Activated gamma-delta T cell (primary cell): ENCODE measurements at places on chromosomes 3 and 15.

DNA sequence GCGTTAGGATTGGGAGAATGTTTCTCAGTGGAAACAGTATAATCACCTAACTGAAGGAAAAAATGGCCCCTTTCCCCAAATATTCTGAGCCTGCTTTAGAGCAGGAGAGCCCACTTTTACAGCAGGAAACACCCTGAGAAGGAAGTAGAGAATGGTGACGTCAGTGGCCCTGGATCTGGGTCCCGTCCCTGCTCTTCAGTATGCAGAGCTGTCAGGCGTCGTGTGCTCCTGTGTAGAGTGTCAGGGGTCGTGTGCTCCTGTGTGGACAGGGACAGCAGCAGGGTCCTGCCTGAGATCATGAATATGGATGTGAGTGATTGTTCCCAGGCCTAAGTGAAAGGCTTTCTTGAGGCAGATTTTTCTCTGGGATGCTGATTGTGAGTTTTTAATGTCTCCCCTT, 45.2 kb downstream of the CGNL1 start:
- DNase-seq = no peak

DNA sequence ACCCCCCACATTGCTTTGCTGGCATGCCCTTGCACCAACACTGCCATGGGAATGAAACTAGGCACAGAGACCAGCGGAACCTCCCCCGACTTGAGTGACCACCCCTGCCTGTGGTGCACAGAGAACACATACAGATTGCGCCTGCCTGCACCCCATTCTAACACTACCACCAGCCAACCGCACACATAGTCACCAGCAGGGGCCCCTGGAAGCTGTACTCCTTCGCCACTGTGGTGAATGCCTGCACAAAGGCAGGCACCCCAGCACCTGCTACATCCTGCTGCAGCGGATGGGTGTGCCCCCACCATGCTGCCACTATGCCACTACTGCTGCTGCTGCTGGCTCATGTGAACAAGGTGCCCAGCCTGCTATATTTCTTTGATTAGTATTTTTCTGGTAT, 27.4 kb upstream of the DNAAF4 start:
- DNase-seq = no peak

GRCh38 chr15:70054366-70054765, 43.4 kb downstream of the TLE3 start:
- DNase-seq = no peak

DNA sequence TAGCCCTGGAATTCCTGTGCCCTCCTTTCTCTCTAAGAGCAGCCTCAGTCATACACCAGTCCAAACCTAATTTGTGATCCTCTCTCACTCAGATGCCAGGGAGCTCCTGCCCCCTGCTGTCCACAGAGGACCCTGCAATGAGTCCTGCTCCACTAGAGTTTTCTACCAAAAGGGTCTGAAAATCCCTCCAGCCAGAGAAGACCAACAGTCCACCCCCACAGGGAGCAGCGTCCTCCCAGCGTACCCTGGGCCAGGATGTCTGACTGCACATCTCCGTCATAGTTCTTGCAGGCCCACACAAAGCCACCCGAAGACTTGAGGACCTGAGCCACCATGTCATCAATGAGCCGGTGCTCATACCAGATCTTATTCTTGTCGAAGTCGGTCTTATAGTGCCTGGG, 15.4 kb downstream of the IDH2 start:
- no peak for DNase-seq

GRCh38 chr15:35102186-35102585, 17.1 kb upstream of the NANOGP8 start:
- no peak for DNase-seq

GRCh38 chr15:67838789-67839332, 984 bp downstream of the RNU6-1 start:
- DNase-seq = no peak

DNA sequence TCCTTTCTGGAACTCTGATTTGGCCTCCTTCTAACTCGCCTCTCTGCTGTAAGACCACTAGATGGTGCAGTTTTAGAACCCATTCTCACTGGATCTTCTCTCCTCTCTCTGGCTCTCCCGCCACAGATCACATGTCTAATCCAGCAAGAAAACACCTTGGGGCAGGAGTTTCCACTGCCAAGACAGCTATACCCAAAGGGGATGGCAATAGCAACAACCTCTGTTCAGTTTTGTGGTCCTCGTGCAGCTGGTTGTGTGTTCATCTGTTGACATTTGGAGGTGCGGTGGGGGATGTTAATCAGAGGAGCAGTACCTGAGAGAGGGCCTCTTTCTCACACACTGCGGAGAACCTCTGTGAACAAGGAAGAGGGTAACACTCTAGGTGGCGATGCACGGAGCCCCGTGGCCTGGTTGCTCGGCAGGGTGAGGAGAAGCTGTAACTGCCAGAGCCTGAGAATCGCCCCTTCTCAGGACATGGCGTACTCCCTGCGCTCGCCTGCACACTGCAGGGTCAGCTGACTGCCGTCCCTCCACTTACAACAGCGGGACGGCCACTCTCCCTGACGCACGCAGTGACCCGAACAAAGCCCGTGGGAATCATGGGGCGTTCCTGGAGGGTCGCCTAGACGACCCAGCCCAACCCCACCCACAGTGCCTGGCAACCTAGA, at the start of gene TEX55:
TSS of gene TEX55 (plus strand) at position 666 of the 668 bp plus-strand sequence. CDS start 25 bp downstream, outside the sequence.
- DNase-seq = no peak

DNA sequence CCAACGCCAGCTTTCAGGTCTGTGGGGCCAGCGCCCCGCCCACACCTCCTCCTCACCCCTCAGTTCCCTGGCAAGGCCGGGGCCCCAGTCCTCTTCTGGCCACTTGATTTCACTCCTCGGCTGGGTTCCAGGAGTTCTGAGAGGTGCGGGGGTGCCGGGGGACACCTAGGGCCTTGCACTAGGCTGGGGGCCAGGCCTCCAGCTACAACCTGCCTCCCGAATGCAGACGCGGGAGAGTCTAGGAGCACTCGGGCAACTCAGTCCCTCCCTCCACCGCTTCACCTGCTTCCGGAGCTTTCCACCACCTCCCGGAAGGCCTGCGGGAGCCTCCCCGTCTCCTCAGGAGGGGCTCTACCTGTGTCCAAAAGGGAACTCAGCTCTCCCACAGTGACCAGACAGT, 35.6 kb downstream of the TNK2 start:
- DNase-seq = no peak

GRCh38 chr3:93969443-93969842, 4.3 kb downstream of the PROS1 start:
- DNase-seq = no peak
